ENCODE measurements at places on chromosomes 6 and 20.

- DNase-seq, result no peak
Measured at GRCh38 chr6:167493976-167494697, 169.3 kb downstream of the TTLL2 start.

DNA sequence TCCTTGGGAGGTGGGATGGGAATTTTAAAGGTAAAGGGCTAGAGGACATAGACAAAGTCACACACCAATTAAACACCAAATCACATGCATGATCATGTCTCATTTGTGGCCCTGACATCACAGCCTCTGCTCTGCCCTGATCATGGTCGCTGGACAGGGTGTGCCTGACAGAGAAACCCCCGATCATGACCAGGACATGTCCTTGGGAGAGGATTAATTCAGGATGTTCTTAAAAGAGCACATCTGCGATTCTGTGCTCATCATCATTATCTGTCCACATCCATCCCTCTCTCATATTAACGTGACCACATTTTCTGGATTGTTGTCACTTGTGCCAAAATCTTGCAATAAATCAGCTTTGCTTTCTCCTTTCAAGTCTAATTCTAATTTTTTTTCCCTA lies 7.7 kb upstream of the PBOV1 start:
- DNase-seq, result no peak

DNA sequence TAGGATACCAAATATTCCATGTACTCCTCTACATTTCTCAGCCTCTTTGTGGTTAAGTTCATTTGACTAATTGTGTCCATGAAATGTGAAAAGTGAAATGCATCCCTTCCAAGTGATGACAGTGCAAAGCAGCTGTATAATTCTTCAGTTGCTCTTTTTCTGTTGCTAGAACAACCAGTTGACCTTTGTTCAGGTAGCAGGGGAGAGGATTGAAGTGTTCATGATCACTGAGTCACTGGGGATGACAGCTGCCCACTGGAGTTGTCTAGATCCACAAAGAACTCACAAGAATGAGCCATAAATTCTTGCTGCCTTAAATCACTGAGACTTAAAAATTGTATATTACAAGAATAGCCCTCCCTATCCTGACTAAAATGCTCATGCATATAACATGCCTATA lies 254.6 kb downstream of the EPHA7 start:
- no peak for DNase-seq

DNA sequence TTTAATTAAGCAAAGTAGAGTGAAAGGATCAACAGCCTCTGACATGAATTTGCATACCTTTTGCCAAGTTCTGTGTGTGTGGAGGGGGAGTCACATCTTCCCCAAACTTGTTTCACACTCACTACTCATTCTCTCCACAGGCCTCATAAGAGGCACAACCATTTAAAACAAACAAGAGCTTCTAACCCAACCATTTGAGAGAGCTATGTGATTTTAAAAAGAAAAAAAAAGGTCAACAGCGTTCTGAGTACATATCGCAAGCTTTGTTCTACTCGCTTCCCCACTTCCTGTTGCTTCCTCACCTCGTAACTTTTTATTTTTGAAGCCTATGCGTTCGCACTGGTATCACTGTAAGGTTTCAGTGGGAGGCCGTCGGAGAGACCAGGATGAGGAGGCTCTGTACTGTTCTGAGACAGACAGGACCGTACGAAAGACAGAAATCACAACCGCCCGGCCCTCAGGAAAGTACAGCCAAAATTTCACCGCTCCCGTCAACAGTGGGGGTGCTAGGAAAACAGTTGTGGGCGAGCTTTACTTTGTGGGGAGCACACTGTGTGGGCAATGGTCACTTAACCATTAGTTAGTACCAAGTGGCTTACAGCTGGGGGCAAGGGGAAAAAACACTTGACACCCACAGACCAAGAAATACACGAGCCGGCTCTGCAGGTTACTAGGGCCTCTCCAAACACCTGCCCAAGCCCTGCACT lies 61.3 kb downstream of the TRERF1 start:
- peak; percentile 87 for DNase-seq

GRCh38 chr6:162976141-162976540 lies 248.4 kb downstream of the PACRG start:
- DNase-seq, result no peak

Data from T-helper 1 cell (primary cell).